ENCODE measurements at places on chromosomes 12 and 14. TPM values are rescaled to one million over a fixed set of nuclear protein-coding genes. Genes with fewer than 3 reads are reported as not detected.

- peak; percentile 49 for DNase-seq
Measured at GRCh38 chr12:118237052-118237665, 101.2 kb downstream of the PEBP1 start.

DNA sequence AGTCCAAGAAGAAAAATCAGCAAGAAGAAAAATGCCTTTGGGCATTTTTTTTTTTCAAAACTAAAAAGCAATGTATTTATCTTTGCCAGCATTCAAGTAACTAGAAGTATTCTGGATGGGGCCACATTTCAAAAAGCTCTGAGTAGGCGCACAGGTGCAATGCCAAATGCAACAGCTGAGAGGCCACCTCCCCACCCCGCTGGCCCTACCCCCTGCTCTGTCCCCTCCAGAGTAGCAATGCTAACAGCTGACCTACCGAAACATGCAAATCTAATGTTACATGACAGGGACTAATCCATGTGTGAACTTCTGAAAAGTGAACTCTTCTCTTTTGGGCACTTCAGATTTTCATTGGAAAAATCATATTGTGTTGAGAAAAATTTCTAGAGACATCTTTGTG lies 153.7 kb upstream of the SLC38A2 start:
- peak; percentile 74 for DNase-seq

- DNase-seq: no peak
Measured at GRCh38 chr12:67217647-67218046, 51.5 kb upstream of the CAND1 start.

DNA sequence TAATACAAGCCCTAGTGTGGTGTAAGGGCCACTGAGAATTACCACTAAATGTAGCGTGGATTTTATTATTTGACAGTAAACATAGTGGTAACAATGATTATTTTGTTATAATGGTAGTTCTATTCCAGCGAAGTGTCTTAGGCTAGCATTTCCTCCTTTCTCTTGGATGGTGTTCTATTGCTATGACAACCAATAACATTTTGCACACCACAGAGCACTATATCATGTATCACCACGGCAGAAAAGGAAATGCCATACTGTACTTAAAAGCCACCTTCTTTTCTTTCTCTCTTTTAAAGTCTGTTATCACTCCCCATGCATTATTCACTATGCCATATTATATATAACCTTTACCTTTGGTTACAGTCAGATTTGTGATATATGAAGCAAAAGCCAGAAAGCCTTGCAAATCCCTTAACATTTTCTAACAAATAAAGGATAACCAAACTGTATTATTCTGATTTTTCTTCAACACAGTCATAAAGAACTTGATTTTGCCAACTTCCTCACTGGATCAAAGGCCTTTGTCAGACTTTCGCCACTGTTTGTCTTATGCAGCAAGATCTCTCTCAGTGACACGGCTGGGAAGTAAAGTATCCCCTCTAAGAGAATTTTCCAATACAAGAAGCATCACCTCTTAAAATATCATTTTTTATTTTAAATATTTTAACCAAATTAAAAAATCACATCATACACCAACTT lies 195.8 kb downstream of the FOXN3 start:
- DNase-seq: peak; percentile 96

GRCh38 chr14:23094666-23095195 lies at the start of gene ACIN1:
Gene ACIN1 (minus strand): TSS chr14:23095136. CDS start chr14:23095112, 24 bp downstream.
- peak; percentile 94 for DNase-seq

DNA sequence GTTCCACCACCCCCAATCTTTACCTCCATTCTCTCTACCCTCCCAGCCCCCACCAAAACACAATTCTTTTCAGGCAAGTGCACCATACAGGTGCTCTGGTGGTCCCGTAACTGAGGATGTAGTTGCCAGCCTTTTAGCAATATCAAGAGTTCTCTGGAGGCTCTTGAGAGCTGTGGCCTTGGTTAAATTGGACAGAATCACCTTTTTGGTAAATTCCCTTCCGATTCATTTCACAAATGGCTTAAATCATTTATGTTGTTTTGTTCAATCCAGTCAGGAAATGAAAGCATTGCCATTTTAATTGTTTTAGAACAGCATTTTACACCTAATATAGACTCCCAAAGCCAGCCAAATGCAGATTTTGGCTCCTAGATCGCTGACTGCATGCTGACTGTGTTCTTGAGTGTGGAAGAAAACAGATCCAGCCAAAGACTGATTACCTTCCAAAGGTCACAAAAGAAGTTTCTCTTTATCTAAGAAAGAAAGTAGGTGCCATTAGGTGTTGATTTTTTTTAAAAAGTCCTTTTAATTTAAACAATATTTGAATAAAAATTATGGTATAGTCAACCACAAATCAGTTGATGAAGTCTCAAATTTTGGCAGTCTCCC lies 25.6 kb downstream of the CRADD start:
- no peak for DNase-seq

DNA sequence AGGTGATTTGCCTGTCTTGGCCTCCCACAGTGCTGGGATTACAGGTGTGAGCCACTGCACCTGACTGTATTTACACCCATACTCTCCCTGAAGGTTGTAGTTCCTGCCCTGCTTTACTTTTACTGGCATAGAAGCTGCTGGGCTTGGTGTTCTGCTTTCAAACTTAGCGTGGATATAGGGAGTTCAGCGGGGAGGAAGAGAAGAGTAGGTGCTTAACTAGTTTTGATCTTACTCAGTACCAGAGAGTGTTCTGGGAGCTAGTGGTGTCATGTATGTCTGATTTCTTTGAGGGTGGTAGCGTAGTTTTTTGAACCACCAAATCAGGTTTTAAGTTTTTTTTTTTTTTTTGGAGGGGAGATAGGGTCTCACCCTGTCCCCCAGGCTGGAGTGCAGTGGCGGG lies 13.8 kb downstream of the RCOR1 start:
- no peak for DNase-seq

- no peak for DNase-seq
Measured at GRCh38 chr12:93552427-93552826, 20.0 kb upstream of the SOCS2 start.

The PLCZ1 gene
- total RNA-seq: not detected

All from muscle of leg (tissue), 16 donors.